ENCODE measurements at places on chromosomes 3 and 15.

DNA sequence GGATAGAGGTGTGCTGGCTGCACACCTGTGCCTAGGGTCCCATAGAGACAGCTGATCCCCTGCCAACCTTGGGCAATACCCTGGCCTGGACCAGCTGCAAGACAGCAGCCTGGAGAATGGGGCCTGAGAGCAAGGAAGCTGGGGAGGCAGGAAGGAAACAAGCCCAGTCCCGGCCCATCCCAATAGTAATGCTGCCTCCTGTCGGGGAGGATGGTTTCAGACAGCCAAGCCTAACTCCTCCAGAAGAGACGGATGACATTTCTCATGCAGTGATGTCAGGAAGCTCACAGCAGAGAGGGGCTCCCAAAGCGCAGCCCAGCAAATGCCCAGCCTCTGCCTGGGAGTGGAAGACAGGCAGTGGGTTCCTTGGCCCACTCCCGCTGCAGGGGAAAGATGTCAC, 408.8 kb downstream of the OCA2 start:
- DNase-seq: no peak

GRCh38 chr3:36210840-36211651, 169.3 kb upstream of the STAC start:
- DNase-seq: no peak

DNA sequence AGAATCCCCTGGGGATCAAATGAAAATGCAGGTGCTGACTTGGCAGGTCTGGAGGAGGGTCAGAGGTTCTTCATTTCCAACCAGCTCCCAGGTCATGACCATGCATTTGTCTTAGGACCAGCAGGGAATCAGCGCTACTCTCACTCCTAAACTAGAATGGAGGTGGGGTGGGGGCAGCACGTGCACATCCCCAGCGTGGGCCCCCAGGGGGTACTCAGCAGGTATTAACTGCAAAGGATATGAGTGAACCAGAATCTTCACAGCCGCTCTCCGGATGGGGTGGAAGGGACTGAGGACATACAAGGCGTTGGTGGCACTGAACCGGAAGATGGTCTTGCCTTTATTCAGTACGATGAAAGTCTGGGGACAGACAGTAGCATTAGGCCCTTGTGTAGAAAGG, 19.4 kb downstream of the SCN5A start:
- DNase-seq: no peak

DNA sequence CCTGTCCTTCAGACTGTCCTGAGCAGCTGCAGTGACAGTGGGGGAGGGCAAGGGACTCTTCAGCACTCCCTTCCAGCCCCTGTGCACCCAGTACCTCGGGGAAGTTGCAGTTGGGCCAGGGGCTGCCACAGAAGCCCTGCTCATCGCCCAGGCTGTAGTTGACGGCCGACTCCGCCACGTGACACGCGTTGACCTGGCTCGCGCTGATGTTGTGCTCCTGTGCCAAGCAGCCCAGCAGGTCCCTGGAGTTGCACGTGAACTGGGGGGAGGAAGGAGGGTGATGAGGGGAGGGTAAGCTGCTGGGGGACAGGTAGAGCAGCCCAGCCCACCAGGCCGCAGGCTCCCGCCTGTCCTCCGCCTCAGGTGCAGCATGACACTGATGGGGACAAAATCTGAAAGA, 101.2 kb downstream of the SEC22A start:
- no peak for DNase-seq

GRCh38 chr3:134392336-134392983, 18.2 kb upstream of the AMOTL2 start:
- DNase-seq: no peak

GRCh38 chr3:41863024-41863423, 98.9 kb downstream of the ULK4 start:
- DNase-seq: no peak

- DNase-seq: no peak
These were observed 3.8 kb downstream of the AMIGO3 start for GRCh38 chr3:49715611-49716121.

DNA sequence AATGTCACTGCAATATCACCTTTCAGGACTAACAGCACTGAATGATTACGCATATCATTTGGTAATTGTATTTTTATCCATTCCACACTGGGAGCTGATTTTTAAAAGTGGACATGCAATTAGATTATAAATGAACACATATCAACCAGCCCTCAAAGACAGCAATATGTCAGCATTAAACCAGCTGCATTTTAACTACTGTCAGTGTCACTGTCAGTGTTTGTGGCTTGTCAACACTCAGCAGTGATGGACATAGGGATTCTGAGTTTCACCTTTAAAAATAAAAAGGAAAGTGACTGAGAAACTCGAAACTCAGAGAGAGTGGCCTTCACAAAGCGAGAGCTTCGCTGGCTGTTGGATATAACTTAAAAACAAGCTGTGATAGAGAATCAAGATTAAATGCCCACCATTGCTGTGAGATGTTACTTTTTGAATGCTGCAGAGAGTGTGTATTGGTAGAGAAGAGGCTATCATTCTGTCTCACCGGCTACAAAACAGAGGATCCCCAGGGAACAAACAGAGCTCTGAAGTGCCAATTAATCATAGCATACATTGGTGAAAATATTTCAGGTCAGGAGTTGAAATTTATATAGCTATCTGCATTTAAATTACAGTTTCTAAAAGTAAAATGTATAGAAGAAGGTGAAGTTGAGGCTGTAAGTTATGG, 635.8 kb downstream of the SQOR start:
- no peak for DNase-seq

DNA sequence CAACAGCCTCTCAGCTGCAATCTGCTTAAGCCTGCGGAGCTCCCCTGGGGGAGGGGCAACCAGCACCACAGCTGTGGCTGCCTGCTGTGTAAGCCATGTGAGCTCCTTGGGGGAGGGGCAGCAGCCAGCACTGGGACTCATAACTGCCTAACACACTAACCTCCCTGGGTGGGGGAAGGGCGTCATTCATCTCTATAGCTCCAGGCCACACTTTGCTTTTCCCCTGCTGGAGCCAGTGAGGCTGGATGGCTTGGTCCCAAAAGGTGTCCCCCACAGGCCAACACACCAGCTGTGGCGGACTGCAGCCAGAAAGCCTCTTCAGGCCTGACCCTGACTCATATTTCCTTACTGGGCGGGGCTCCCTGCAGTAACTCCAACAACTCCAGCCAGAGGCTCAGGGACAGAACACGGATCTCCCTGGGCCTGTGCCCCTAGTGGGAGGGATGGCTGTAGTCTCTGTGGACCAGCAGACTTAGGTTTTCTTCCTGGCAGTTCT, 129.8 kb downstream of the PPM1L start:
- peak; percentile 53 for DNase-seq

DNA sequence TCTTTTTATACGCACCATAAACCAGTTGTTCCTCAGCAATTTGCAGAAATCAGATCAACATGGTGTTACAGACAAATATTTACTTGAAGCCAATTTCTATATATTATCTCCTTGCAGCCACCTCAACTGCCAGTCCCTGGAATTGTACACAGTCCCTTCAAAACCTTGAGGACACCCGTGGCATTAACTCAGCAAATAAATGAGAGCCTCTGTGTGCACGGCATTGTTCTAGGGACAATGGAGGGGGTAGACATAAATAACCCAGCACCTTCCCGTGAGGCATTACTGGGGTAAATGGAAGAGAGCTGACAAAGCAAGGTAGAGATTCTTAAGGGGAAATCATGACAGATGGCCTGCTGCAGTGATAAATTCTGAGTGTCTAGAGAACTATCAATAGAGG, 12.5 kb downstream of the TM2D3 start:
- no peak for DNase-seq

GRCh38 chr3:73815966-73816365, 191.2 kb upstream of the PDZRN3 start:
- DNase-seq: no peak

DNA sequence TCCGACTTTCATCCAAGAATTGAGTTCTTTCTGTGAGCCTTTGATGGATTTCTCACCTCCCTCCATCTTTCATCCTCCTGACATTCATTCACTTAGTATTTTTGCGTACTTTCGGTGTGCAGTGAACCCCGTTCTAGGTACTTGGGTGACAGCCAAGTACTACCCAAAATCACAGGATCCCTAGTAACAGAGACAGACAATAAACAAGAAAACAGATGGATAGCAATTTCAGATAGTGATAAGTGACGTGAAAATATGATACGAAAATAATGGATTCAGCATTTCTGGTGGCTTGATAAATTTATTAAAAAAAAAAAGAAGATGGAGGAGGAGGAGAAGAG, 264 bp upstream of the CMTM6 start:
- no peak for DNase-seq

DNA sequence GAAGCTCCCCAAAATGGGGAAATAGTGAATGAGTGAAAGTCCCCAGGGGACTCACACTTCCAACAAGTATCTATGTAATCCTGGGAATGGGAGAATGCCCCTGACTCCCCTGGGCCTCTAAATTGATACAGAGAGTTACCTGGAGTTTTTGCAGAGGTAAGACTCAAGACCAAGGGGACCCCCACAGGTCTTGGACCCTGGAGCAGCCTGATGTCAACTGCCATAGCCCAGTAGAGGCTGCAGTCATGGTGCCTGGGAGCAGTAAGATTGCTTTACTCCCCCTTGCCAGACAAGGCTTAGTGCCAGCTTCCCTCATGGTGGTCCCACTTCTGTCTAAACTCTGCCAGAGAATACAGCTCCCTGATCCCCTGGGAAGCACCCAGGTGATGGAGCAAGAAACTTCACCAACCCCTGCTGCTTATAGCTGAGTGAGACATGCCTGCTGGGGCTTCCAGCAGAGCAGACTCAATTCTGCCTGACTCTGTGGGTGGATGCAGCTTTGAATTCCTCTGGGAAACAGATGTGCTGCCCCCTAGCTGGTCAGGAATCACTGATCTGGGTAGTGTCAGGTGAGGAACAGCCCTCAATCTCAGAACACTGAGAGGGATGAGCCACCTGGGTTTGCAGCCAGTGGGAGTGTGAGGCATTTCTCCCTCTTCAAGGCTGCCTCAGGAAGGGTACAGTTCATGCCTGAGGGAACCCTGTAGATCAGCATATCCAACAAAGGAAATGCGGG, 485.9 kb downstream of the NSUN3 start:
- DNase-seq: no peak

DNA sequence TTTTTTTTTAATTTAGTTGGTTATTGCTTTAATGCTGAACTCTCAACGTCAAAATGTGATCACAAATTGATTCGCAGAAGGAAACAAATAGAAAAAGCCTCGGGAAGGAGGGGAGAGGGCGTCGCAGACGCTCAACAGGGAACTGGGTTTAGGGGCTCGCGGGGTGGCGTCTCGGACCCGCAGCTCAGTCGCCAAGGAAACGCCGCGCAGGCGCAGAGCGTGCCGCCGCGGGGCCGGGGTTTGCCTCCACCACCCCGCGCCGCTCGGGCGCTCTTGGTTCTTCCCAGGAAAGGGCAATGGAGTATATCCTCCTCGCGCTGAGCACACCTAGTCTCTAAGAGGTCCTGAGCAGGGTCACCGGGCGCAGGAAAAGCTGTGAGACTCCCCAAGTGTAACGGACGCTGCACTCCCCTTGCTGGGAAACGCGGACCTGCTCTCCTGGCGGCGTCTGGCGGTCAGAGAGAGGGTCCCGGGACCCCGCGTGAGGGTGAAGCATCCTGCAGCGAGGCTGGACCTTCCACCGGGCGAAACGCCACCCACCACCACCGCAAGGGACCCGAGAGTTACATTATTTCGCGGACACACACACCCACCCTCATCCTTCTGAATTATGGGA, 753 bp downstream of the PLCH1 start:
- DNase-seq: peak; percentile 22

- no peak for DNase-seq
These were observed 8.1 kb upstream of the TIGIT start for GRCh38 chr3:114285648-114286230.

- no peak for DNase-seq
These were observed 89.2 kb downstream of the LEKR1 start for GRCh38 chr3:156915372-156915771.

- DNase-seq: no peak
These were observed 34.8 kb downstream of the IGF1R start for GRCh38 chr15:98682992-98683701.

- DNase-seq: peak; percentile 5
These were observed 62.1 kb downstream of the SLC49A4 start for GRCh38 chr3:122857019-122857418.

GRCh38 chr3:72301779-72302178, 516.8 kb upstream of the PROK2 start:
- no peak for DNase-seq

GRCh38 chr3:133697960-133698359, 36.2 kb upstream of the TOPBP1 start:
- DNase-seq: no peak

- no peak for DNase-seq
These were observed 25.6 kb downstream of the TMEM207 start for GRCh38 chr3:190424108-190424477.

DNA sequence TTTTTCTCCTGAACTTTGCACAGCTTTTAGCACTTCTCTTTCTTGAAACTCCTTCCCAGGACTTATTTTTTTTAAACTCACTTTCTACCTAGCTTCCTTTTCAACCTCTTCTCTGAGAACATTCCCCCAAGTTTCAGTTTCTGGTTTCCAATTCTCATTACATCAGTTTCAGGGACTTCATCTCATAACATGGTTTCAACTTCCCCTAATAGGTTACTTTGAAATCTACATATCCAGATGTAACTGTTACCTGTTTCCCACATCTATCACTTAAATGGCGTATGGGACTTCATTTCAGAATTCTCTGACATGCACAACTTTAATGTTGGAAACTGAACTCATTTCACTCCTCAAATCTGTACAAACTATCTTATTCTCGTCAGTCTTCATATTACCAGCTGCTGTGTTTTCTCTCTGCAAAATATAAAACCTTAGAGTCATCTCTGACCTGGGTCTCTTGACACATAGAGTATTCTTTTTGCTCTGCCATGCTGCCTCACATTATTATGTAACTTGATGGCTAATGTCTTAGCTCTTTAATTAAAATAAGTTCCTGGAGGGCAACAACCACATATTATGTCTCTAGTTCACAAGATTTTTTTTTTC, 58.4 kb downstream of the NME9 start:
- no peak for DNase-seq

- peak; percentile 48 for DNase-seq
These were observed 85.3 kb upstream of the MBNL1 start for GRCh38 chr3:152183473-152183872.

DNA sequence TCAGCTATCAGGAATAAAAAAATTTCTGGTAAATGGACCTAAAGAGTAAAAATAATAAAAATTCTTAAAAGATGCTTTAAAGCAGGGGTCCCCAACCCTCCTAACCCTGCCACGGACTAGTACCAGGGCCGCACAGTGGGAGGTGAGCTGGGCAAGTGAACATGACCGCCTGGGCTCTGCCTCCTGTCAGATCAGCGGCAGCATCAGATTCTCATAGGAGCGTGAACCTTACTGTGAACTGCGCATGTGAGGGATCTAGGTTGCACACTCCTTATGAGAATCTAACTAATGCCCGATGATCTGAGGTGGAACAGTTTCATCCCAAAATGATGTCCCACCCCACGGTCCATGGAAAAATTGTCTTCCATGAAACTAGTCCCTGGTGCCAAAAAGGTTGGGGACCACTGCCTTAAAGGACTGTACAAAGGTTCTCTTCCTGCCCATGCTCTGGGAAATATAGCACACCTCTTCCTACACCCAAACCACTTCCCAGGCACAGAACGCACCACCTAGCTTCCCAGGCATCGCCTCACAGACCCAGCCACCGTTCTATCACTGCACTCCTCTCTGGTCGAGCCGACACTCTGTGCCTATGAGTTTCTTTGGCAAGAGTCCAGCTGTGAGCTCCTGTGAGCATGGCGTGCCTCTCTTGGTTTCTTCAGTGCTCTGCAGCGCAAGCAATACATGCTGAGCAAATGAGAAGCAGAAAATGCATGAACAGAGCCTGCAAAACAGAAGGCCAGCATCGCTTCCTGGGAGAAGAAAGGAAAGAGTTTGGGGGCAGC, 104.9 kb downstream of the OCA2 start:
- DNase-seq: no peak

- peak; percentile 97 for DNase-seq
These were observed 9.5 kb downstream of the CA12 start for GRCh38 chr15:63372018-63372705.
